ENCODE measurements at places on chromosomes 5 and 9.

- DNase-seq: no peak
Measured at GRCh38 chr9:21002040-21002439, 29.4 kb downstream of the HACD4 start.

DNA sequence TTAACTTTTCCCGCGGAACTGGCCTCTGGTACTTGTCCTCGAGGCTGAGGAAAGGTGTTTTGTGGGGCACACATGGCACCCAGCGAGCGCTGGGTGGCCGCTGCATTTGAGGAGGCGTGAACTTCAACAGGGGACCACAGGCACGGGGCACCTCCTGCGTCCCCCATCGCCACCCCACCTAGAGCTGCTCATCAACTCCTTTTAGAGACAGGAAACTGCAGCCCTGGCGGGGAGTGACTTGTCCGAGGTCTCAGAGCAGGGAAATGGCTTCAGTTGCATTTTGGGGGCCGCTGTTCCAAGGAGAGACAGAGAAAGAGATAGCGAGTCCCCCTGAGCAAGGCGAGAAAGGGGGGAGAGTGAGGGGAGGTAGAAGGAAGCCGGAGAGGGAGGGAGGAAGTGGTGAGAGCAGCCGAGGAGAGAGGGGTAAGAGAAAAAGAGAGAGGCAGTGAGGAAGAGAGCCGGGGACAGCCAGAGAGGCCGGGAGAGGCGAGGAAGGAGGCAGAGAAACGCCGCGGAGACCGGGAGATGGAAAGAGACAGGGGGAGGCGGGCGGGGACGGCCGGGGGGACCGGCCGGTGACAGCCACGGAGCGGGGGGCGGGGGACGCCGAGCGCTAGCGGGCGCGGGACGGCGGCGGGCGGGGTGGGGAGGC lies 12.5 kb upstream of the LHX2 start:
- DNase-seq: no peak

- no peak for DNase-seq
Measured at GRCh38 chr5:146233441-146233840, 30.0 kb downstream of the RBM27 start.

GRCh38 chr9:19642256-19642655 lies 146.6 kb downstream of the SLC24A2 start:
- no peak for DNase-seq

GRCh38 chr5:50768634-50769033 lies 102.2 kb downstream of the PARP8 start:
- DNase-seq: no peak

GRCh38 chr5:9361835-9362234 lies 184.0 kb downstream of the SEMA5A start:
- no peak for DNase-seq
